Hematopoietic multipotent progenitor cell treated with erythropoietin and hydrocortisone succinate and interleukin-3 and kit ligand, for 6 days (in vitro differentiated cells): ENCODE measurements at places on chromosomes 16 and 17.

- no peak for DNase-seq
Observed at GRCh38 chr17:55442953-55443683, 21.5 kb upstream of the MMD start.

GRCh38 chr16:75065521-75066149, 50.9 kb downstream of the LDHD start:
- no peak for DNase-seq

DNA sequence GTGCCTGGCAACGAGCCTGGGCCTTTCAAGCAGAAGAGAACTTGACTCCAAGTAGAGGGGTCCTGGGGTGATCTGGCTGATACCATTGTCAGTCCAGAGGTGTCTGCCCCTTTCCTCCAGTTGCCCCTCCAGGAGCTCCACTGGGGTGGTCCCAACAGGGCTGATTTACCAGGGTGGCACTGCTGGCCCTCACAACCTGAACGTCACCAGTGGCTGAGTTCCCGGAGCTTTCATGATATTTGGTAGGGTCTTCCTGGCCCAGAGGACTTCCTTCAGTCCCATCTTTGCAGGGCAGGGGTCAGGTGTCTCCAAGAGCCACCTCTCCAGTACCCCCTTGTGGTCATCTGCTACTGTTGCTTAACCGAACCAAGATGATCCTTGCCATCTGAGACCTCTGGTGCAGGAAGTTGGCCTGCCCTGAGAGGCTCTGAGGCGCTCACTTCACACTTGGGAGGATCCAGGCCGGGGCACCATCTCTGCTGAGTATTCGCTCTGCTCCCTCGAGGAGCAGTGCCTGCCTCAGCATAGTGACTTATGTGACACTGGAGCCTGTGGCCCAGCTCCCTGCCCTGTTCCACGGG, 3.5 kb downstream of the LIMD2 start:
- DNase-seq = peak; percentile 84

- DNase-seq = no peak
Observed at GRCh38 chr17:65545705-65546523, 15.5 kb downstream of the AXIN2 start.

DNA sequence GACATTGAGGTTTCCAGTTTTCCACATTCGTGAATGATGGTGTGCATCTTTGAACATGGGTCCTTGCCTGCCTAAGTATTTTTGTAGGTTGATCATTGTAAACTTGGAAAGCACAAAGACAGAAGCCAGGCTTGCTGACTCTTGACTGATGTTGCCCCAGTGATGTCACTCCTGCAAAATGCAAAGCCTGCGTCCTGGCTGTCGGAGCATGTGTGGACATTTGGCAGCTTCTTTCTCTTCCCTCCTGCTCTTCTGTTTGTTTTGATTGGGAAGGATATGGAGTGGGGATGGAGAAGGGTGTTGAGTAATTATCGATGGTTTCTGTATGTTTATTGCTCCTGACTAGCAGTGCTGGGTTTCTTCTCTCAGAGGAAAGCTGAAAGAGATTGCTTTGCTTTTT, 3.2 kb downstream of the NDE1 start:
- no peak for DNase-seq

GRCh38 chr16:12763517-12763916, 40.2 kb downstream of the CPPED1 start:
- DNase-seq = peak; percentile 46

DNA sequence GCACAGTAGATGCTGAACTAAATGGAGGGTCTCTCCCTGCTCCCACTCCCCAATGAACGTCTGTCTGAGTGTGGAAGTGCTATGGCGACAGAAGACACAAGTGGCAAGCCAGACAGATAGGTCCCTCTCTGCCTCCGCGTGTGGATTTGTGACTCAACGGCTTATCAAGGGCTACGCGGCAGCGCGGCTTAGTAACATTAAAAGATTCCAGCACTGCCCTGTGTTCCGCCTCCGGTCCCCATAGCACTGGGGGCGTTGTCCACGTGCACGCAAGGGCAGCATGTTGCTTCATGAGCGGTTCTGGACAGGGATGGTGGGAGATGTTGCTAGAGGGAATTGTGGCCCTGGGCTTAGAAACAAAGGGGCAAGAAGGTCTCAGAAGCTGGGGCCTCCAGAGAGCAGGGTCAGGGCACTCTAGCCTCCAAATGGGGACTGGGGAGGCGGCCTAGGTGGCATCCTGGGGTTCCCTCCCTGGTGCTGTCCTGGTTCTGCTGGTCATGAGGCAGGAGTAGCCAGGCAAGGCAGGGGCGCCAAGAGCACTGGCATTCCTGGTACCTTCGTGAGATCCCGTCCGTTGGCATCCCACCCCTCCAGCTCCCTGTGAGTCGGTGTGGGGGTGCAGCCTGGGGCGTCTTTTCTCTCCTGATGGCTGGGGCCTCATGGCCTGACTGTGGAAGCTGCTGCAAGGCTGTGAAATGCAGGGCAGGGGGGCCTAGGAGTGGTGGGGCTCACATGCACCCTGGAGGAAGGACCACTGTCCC, 9.1 kb downstream of the CRHR1 start:
- no peak for DNase-seq

- no peak for DNase-seq
Observed at GRCh38 chr17:7215136-7215638, 4.4 kb downstream of the DLG4 start.

DNA sequence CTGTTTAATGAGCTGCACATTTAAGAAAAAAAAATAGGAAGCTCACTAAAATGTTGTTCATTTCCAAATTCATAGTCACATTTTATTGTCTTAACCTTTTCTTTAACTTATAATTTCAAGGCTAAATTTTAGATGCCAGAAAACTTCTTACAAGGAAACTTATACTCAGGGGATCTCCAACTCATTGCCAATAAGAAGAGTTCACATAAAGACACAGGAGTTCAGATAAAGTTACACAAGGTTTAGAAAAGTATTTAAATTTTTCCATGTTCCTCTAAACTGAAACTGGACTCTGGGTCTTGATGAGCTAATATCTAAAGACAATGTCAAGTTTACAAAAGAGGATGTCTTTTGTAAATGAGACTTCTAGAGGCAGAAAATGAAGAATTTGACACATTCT, 190.7 kb upstream of the KCNJ16 start:
- no peak for DNase-seq

GRCh38 chr17:27526604-27527002, 70.4 kb downstream of the KSR1 start:
- DNase-seq = peak; percentile 87

- no peak for DNase-seq
Observed at GRCh38 chr16:1075546-1075945, 3.0 kb downstream of the SSTR5 start.

- no peak for DNase-seq
Observed at GRCh38 chr17:66637491-66637890, 197.4 kb upstream of the CACNG5 start.
